ENCODE measurements at places on chromosomes 2 and 18.

GRCh38 chr2:85996591-85996990 lies 107.8 kb upstream of the ST3GAL5 start:
- no peak for DNase-seq

- DNase-seq = peak; percentile 16
These were observed 856.1 kb upstream of the ID2 start for GRCh38 chr2:7825591-7826312.

DNA sequence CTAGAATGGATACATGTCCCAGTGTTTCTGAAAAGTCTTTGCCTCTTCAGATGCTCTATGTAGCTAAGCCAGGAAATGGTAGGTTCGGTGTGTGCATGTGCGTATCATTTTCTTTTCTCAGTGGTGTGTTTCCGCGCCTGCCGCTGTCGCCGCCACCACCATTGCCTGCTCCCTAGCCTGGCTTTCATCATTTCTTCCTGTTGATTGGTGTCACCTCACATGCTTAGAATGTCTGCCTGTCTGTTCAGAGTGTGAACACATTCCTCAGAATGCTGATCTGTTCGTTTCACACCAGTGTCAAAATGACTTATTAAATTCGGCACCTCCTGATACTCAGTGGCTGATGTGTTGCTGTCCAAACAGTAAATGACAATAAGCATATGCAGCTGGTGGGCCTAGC lies 255.2 kb upstream of the SPRED2 start:
- no peak for DNase-seq

- no peak for DNase-seq
These were observed 84.2 kb upstream of the CD302 start for GRCh38 chr2:159882130-159882745.

DNA sequence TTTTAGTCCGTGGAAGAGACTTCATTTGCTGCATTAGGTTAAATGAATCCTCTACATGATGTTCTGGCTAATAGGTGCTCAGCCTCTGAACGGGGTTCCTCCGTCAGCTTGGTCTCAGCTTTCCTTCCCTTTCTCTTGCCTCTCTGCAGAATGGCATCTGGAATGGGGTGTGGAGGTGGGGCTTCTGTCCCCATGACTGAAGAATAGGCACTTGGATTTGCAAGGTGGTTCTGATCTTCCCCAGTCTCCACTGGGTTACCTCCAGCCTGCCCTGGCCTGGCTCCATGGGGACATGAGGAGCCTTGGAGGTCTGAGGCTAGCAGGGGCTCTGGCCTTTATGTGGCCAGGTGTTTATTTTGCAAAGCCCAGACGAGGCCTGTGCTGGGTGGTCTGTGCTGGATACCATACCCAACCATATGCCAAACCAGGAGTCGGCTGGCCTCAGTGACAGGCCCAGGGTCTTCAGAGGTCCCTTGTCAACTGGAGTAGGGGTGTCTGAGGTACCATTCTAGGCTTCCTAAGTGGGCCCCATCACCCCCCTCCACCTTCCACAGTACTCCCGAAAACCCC lies 28.2 kb upstream of the LAPTM4A start:
- DNase-seq = no peak

GRCh38 chr2:6865346-6866274 lies at the start of gene CMPK2:
CMPK2 (minus strand) TSS chr2:6865907; CDS start chr2:6865696, 211 bp downstream.
- DNase-seq = peak; percentile 59

DNA sequence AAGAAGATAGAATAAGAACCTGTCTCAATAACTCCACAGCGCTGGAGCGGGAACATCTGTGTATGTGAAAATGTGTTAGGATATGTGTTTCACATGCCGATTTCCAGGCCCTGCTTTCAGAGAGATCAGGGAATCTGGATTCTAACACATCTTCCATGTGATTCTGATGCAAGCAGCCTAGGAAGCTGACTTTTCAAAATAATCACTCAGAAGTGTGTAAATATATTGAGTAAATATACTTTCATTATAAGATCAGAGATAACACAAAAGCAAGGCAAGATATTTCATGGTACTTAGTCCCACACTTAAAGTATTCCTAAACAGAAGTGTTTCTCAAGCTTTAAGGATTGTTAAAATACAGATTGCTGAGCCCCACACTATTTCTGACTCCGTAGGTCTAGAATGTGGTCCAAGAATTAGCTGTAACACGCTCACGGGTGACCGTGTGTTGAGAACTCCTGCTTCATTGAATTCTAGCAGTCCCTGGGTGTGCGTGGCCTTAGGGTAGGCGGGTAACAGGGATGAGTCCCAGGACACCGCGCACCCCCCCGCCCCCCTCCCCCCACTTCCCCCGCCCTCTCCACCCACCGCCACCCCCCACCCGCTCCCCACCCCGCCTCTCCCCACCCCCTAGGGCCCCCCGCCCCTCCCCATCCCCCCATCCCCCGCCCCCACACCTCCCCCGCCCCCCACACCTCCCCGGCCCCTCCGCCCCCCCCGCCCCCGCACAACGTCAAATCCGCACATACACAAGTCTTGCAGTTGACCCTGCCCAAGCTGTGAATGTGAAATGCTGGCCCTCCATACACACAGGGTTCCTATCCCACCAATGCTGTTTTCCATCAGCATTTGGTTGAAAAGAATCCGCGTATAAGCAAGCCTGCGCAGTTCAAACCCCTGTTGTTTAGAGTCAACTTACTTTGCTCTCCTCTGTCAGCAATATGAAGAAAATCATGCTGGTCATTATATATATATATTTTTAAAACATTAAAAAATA lies 94.2 kb upstream of the SLC39A10 start:
- no peak for DNase-seq
